ENCODE measurements at places on chromosomes 2 and 18. TPM values are rescaled to one million over a fixed set of nuclear protein-coding genes. Genes with fewer than 3 reads are reported as not detected.

The ADAM23 gene
- 8.2 TPM for total RNA-seq

The TRIM43 gene
- total RNA-seq = not detected

The KCNF1 gene
- 0.14 TPM for total RNA-seq

The PRKRA gene
- 43.5 TPM for total RNA-seq

The PLGLB2 gene
- 1.1 TPM for total RNA-seq

The NPPC gene
- total RNA-seq = 0.28 TPM

The VWC2L gene
- not detected for total RNA-seq

The CCDC68 gene
- total RNA-seq = 6.9 TPM

The ANKRD62 gene
- not detected for total RNA-seq

The MDH1 gene
- total RNA-seq = 185 TPM

The L3MBTL4 gene
- 0.28 TPM for total RNA-seq

The REG3A gene
- not detected for total RNA-seq

The DLX1 gene
- total RNA-seq = not detected

The GPR35 gene
- 0.74 TPM for total RNA-seq

The HK2 gene
- 91.0 TPM for total RNA-seq

The EPHA4 gene
- 26.7 TPM for total RNA-seq

The CFAP53 gene
- 0.71 TPM for total RNA-seq

The TSPYL6 gene
- total RNA-seq = not detected

The SLC9A4 gene
- under 0.01 TPM for total RNA-seq

The ASAP2 gene
- total RNA-seq = 15.1 TPM

The CPS1 gene
- total RNA-seq = 18.4 TPM

The MROH2A gene
- total RNA-seq = under 0.01 TPM

The ARID5A gene
- 4.7 TPM for total RNA-seq

The ZNF516 gene
- total RNA-seq = 22.9 TPM

The TMEM163 gene
- not detected for total RNA-seq

The ATP5F1A gene
- 765 TPM for total RNA-seq

The LCLAT1 gene
- total RNA-seq = 12.7 TPM

The MAPK4 gene
- not detected for total RNA-seq

Measured in smooth muscle cell of bladder (primary cell).